HAP-1 (cell line): ENCODE measurements at places on chromosomes 2 and 18.

DNA sequence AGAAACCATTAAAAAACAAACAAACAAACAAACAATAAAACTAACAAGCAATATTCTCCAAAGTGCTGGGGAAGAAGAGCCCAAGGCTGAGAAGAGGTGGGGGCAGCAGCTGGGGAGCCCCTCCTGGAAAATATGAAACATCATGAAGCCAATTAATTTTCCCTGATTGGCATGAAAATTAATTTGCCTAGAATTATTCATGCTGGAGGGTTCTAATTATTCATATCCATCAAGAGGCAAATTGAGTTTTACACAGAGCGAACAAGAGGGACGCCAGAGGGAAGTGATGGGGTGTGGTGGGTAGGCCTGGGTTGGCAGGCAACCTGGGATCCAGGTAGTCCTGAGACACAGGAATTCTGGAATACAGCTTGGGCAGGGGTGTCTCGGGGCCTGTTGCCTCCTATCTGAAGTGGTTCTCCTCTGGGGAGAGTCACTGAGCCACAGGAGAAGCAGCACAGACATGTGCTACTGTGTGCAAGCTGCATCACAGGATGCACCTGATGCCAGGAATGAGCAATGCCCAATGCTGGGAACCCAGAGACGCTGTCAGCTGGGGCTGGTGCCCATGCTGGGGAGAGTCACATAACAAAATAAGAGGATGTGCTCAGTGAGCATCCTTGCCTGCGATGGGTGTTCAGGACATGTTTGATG, 100.5 kb downstream of the TEX51 start:
- no peak for DNase-seq

GRCh38 chr2:214560618-214561190, 149.8 kb downstream of the VWC2L start:
- DNase-seq = no peak

DNA sequence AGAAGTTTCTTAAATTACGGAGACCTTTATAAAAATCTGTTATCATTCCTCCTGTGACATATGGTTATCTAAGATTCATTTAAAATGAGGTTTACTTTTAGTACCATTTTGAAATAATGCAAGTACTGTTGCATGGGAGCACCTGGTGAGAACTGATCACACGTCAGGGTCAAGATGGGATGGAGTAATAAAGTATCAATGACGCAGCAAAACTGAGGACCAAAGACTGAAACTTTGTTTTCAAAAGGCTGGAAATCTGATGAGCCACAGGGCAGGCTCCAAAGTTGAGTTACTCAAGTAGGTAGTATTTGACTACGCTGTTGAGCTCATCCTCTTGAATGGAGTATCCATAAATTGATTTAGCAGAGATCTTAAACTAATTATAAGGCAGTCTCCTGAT, 411.9 kb upstream of the ZNF804A start:
- no peak for DNase-seq

GRCh38 chr18:23283916-23284430, 148.7 kb downstream of the CABLES1 start:
- no peak for DNase-seq

DNA sequence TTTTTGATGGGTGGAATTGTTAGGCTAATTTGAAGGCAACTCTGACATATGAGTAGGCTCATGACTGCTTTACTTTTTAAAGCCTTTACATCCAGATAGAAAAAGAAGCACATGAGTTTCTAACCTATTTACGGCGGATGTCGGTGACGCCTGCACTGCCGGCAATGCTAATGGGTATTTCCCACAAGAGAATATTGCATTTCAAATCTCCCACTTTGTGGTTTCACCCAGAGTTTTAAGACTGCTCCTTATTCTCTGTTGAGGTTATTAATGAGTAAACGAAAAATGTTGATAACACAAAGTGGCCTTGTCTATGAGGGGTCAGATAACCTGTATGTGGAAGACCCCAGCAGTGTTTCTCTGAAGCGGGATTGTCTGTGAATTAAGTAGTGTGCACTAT, 14.0 kb downstream of the CCDC85A start:
- DNase-seq = no peak

DNA sequence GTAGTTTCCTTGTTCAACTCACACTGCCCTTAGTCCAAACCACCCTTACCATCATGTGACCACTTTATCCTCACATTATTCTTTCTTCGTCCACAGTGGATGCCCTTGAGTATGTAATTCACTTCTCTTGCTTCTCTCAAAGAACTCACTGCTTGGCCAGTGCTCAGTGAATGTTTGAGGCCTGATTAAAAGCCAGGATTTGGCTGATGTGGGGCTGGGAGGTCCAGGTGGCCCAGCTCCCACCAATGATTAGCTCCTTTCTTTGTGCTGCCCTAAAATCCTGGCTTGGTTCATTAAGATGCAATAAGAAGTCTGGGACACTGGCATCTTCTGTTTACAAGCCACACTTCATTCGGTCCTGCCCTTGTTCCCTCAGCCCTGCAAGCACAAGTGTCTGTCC, 97.8 kb upstream of the CELF4 start:
- no peak for DNase-seq

DNA sequence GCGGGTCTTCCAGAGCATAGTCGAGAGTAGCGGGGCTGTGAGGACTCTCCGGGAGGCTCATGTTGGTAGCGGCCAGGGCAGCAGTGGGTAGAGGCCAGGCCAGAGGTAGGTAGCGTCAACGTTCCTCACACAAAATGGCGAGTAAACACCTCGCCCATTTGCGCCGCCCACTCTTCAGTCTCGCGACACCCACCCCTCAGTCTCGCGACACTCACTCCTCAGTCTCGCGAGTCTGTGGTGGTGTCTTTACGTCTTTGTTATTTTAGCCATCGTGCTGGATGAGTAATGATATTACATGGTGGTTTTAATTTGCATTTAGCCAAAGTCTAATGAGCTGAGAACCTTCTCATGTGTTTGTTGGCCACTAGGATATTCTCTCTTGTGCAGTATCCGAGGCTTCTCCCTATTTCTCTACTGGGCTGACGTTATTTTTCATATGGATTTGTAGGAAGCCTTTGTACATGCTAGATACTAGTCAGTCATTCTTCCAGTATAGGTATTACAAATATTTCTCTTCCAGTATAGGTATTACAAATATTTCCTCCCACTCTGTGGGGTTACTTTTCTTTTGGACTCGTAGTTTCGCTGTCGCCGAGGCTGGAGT, at the start of gene TSPYL6:
Gene TSPYL6, minus strand, starts transcription at position 139 of the 604 bp plus-strand sequence. Its CDS starts 78 bp downstream, at position 61.
- DNase-seq = no peak

- DNase-seq = no peak
Observed at GRCh38 chr2:66228128-66228547, 206.8 kb upstream of the MEIS1 start.

DNA sequence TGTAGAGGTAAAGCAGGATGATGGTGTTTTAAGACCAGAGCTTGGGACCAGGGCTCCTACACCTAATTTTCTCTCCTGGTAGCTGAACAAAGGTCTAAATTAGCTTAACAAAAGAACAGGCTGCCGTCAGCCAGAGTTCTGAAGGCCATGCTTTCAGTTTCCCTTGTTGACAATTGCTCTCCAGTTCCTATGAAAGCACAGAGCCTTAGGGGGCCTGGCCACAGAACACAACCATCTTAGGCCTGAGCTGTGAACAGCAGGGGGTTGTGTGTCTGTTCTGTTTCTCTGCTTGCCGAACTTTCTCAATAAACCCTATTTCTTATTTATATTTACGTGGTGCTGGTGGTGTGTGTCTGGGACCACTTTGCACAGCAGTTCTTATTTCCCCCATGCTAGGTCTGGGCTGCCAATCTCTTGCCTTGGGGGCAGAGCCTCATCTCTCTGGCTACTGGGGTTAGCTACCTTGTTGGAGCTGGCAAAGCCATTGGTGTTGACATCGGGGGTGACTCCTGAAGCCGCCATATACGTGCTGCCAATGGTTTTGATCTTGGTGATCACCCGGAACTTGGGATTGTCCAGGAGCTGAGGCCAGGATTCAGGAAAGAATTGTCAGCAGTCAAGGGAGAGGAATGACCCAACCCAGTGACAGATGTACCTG, 29.0 kb downstream of the CENPO start:
- DNase-seq = peak; percentile 97

DNA sequence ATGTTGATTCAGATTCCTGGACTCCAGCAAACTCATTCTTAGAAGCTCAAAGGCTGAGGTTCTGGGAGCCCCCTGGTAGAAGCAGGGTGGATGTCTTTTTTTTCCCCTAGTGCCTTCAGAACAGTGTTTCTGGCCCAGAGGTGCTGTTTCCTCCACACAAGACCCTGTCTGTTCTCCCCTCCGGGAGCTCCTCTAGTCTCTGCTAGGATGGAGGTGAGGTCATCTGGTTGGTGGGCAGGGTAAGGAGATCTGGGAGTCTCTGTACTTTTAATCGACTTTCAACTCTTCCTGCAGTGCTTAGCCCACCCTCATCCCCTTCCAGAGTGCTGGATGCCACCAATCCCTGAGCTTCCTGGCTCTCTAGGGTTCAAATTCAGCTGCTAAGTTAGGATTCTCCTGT, 192.0 kb downstream of the SH3BP4 start:
- no peak for DNase-seq

- DNase-seq = no peak
Observed at GRCh38 chr18:55334875-55335274, 253.1 kb downstream of the TCF4 start.

- DNase-seq = peak; percentile 58
Observed at GRCh38 chr2:188478724-188479123, 187.1 kb downstream of the GULP1 start.

DNA sequence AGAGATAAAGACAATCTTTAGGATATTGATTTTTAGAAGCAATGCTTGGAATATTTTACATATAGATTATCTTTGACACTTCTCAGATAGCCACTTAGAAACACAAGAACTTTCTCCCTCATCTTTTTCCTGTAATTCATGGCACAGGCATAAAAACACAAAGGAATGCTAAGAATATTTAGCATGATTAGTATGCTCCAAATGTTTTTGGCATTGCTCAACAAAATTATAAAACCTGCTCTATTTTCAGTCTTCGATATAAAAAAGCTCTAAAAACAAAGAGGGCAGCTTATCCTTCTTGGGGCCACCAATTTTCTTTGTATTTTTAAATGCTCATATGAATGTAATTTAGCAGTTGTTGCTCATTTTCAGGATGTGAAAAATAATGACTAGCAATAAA, 90.8 kb downstream of the RAD51AP2 start:
- DNase-seq = no peak

DNA sequence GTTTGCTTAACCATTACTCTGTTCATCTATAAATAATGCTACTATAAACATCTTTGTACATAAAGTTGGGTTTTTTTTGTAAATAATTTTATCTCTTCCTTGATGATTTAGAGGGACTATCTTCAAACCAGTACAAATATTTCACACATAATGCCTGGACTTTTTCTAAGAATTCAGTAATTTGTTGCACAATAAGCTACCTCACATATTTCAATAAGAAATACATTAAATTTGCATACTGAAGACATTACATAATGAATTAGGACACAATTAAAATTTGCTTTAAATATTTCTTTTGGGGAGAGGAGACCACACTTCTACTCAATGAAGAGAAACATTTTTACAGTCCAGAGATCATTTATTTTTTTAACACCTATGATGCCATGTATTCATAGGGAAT, 7.2 kb upstream of the ROCK1 start:
- DNase-seq = no peak

GRCh38 chr2:102033031-102033749, 41.4 kb downstream of the IL1R2 start:
- DNase-seq = no peak

DNA sequence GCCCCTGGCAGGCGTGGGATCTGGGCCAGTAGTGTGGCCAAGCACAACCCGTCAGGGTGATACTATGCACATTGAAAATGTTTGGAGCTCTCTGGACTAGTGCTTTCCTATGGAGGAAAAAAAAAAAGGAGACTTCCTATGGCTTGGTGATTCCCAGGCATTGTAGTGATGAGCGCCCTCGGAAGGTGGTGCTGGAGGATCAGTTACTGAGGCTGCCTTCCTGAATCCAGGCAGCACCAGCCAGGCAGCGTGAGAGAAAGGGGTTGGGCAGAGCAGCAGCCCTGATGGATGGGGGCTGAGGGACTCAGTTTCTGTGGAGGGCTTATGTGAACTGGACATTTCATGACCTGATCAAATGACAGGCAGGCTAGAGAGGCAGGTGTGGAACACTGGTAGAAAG, 70.9 kb downstream of the CHRNA1 start:
- no peak for DNase-seq

DNA sequence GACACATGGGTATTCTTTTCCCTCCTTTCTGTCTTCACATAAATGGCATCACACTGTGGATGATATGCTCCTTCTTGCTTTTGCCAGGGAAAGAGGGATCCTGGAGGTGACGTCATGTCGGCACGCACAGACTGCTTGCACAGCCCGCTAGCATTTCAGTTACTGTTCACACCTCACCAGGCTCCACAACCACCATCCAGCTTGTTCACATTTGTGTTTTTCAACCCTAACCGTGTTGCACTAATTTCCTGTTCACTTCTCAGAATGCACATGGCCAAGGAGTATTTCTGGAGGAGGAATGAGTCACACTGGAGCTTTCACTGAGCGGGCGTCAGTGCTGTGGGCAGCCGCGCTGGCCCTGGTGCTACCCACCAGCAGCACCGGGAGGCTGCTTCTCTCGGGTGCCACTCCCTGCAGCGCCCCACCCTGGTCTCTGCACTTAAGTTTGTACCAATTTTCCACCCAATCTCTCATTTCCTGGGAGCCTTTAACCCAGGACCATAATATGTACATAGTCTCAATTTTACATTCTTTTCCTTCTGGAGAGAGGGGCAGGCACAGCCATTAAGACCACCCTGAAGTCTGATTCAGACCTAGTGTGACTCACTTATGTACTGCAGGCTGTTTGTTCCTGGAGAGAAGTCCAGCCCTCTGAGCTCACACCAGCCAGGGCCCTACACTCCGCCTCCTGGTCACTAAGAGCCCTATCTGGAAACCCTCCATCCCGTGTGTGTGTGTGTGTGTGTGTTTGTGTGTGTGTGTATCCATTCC, 65.1 kb downstream of the MBP start:
- no peak for DNase-seq

DNA sequence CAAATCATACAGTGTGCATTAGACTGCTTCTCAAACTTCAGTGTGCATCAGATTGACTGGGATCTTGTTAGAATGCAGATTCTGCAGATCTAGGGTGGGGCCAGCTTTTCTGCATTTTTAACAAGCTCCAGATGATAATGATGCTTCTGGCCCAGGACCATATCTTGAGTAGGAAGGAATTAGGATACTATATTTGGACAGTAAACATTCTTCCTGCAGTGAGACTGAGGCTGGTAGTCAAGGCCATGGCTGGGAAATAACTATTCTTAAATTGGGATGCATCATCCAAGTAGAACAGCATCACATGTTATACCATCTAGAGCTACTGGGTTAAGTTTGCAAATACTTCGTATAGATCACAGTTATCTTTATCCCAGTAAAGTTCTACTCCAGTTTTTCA, 28.4 kb upstream of the ARMC9 start:
- no peak for DNase-seq

GRCh38 chr2:105647731-105648130, 97.0 kb upstream of the NCK2 start:
- no peak for DNase-seq

GRCh38 chr2:54423213-54423612, 32.9 kb upstream of the SPTBN1 start:
- DNase-seq = no peak

DNA sequence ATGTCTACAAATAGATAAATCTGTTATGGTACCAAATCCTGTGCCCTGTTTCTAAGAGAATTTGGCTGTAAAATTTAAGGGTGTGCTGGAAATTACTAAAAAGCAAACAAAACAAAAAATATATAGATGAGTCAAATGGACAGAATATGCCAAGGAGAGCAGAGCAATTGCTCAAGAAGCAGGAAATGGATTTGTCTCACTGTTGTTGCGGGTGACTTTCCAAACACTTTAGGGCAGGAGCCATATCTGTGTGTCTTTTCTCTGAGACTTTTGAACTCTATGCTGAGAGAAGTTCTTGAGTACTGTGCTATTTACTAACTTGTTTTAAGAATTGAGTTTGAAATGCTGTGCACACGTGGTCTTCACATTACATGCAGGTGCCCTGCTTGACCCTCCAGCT, 221.7 kb downstream of the PHLPP1 start:
- DNase-seq = no peak
